ENCODE measurements at places on chromosomes 4 and X.

DNA sequence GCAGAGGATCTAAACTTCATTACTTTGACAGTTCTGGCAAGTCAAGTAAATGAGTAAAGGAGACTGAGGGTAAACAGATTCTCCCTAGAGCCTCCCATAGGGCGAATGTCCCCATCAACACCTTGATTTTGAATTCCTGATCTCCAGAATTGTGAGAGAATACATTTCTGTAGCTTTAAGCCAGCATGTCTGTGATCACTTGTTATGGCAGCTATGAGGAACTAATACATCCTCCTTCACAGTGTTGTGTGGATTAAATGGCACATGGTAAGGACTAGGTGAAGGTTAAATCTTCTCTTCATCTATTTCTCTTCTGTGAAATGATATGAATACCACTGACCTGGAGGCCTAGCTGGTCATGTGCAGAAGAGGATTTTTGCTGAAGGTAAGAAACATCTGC lies 137.3 kb downstream of the CPEB2 start:
- no peaks in the 10 kb centered on the region for H3K27me3 ChIP-seq
- H3K36me3 ChIP-seq: no peaks in the 10 kb centered on the region
- DNase-seq: no peak
- H3K27ac ChIP-seq: no peak overlapping the region

DNA sequence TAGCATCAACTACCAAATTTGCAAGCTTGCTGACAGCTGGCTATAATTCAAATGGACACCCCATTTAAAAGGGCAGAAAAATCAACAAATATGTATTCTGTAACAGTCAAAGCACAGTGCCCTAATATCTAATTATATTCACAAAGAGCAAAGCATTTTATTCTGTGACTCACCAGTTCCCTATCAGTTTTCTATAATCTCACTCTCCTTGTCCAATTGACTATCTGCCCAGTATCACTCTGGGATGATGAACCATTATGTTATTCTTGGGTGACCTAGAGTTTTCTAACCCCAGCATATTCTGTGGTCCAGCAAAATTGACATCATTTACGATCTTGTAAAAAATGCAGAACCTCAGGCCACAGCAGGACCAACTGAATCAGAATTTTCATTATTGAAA lies 82.0 kb upstream of the FREM3 start:
- H3K4me3 ChIP-seq: no peak overlapping the region
- H3K4me1 ChIP-seq: no peaks in the 10 kb centered on the region
- H3K27ac ChIP-seq: no peak overlapping the region
- no peaks in the 10 kb centered on the region for H3K27me3 ChIP-seq
- H3K36me3 ChIP-seq: no peaks in the 10 kb centered on the region

- H3K4me3 ChIP-seq: no peak overlapping the region
- DNase-seq: no peak
- peaks cover 4% of the 10 kb centered on the region for H3K4me1 ChIP-seq
- H3K27ac ChIP-seq: no peak overlapping the region
Measured at GRCh38 chrX:2263203-2263602, 237.6 kb downstream of the DHRSX start.

DNA sequence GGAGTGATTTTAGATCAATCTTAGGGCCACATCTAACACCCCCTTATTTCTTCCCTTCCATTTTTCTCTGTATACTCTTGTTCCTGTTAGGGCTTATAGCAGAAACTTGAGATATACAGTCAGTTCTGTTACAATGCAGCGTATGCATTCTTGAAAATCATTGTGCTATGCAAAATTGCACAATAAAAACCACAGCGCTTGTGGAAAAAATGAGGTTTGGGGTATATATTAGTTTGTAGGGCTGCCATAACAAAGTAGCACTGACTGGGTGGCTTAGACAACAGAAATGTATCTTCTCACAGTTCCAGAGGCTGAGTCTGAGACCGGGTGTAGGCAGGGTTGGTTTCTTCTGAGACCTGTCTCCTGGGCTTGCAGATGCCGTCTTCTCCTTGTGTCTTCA lies 59.0 kb downstream of the WWC2 start:
- no peak overlapping the region for H3K27ac ChIP-seq
- H3K4me1 ChIP-seq: peaks cover 23% of the 10 kb centered on the region
- DNase-seq: no peak
- no peak overlapping the region for H3K4me3 ChIP-seq
- no peaks in the 10 kb centered on the region for H3K36me3 ChIP-seq

- H3K4me3 ChIP-seq: no peak overlapping the region
- H3K4me1 ChIP-seq: no peaks in the 10 kb centered on the region
- no peaks in the 10 kb centered on the region for H3K27me3 ChIP-seq
- no peak for DNase-seq
- no peaks in the 10 kb centered on the region for H3K36me3 ChIP-seq
Measured at GRCh38 chr4:152187693-152188092, 348.2 kb downstream of the FBXW7 start.

All from neural progenitor cell (in vitro differentiated cells).